ENCODE measurements at places on chromosomes 3 and 15. TPM values are rescaled to one million over a fixed set of nuclear protein-coding genes. Genes with fewer than 3 reads are reported as not detected.

- no peak for DNase-seq
These were observed 99.0 kb downstream of the MITF start for GRCh38 chr3:69838217-69838616.

- no peak for DNase-seq
These were observed 937.2 kb downstream of the ZPLD1 start for GRCh38 chr3:103372031-103372430.

DNA sequence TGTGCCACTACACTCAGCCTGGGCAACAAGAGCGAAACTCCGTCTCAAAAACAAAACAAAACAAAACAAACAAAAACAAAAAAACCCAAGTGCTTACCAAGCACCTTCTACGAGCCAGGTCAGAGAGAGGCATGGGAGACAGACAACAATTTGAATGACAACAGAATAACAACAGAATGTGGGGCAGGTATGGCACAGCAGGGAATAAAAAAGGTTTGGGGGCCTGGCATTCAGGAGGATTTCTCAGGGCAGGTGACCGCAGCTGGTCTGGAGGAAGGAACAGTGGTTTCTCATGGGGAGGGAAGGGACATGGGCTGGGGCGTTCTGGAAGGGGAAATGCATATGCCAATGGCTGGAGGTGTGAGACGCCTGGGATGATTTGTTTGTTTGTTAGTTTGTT, 22.5 kb upstream of the PARL start:
- no peak for DNase-seq

- DNase-seq = peak; percentile 16
These were observed 111.6 kb downstream of the TIGIT start for GRCh38 chr3:114405202-114405990.

DNA sequence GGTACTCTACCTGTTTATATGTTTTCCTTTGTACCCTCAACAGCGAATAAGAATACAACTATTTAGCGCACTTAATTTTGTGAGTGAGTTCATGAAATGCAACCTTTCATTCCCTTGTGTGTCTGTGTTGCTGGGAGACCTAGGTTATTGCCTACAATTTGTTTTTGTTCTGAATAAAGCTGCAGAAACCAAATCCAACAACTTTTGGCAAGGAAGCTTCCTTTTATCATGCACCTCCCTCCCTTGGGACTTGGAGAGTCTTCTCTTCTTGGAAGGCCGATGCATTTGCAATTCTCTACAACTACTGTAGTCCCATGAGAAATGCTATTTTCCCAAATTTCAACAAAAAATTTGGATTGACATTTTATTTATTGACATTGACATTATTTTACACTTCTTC, 1002.4 kb upstream of the CADM2 start:
- DNase-seq = no peak

DNA sequence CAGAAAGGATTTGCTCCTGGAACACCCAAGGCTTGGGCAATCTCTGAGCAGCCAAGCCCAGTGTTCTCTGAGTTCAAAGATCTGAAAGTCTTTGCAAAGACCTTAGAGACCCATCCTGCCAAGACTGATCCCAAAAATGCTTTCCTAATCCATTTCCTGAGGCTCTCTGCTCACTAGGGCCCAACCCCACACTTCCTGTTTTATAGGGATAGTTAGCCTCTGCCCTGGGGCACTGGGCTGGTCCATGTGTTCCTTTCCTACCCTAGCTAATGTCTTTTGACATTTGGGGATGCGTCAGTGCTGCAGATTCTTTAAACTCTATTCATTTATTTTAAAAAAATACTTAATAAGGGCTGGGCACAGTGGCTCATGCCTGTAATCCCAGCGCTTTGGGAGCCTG, 372.7 kb downstream of the ROBO2 start:
- no peak for DNase-seq

The PROS1 gene
- not detected for total RNA-seq

The ST3GAL6 gene
- total RNA-seq = 0.25 TPM
